ENCODE measurements at places on chromosomes 2 and 18.

- DNase-seq = no peak
Observed at GRCh38 chr2:62446491-62446890, 59.5 kb downstream of the TMEM17 start.

DNA sequence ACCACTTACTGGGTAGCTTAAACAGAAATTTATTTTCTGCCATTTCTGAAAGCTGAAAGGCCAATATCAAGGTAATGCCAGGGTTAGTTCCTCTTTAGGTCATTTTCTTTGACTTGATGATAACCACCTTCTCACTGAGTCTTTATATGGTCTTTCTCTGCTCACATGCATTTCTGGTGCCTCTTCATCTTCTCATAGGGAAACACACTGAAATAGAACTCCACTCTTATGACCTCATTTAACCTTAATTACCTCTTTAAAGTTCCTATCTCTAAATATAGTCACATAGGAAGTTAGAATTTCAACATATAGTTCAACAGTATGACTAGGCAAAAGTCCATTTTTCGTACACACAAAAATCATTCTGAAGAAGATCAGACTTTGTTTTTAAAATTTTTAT lies 616.8 kb upstream of the VRK2 start:
- DNase-seq = no peak

GRCh38 chr18:217532-218336 lies 50.1 kb downstream of the THOC1 start:
- DNase-seq = no peak

GRCh38 chr2:224937887-224938286 lies 104.4 kb downstream of the DOCK10 start:
- DNase-seq = no peak

GRCh38 chr18:62413206-62413605 lies 88.1 kb downstream of the TNFRSF11A start:
- DNase-seq = no peak

GRCh38 chr2:195536906-195537305 lies 120.1 kb upstream of the SLC39A10 start:
- DNase-seq = no peak

GRCh38 chr18:46761059-46761769 lies 4.4 kb upstream of the ST8SIA5 start:
- no peak for DNase-seq

GRCh38 chr2:164024396-164024795 lies 288.6 kb upstream of the FIGN start:
- DNase-seq = no peak

DNA sequence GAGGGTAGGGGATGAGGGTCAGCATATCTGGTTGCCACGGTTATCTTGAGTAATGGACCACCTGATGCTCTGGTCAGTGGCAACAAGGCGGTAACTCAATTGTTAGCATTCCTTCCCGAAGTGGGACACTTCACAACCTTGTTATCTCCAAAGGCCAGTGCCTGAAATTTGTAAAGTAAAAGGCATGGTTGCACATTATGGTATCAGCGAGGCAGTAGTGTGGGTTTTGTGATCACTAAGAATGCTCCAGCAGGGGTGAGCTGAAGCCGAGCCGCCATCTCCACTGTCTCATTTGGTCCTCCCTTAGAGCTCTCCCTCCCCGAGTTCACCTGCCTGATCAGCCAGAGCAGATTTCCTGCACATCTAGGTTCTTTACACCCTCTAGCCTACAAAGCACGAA lies 50.5 kb upstream of the LGALSL start:
- DNase-seq = no peak

GRCh38 chr2:217105733-217106649 lies 246.1 kb upstream of the TNP1 start:
- peak; percentile 93 for DNase-seq

- DNase-seq = no peak
Observed at GRCh38 chr18:58389745-58390144, 239.1 kb downstream of the ALPK2 start.

DNA sequence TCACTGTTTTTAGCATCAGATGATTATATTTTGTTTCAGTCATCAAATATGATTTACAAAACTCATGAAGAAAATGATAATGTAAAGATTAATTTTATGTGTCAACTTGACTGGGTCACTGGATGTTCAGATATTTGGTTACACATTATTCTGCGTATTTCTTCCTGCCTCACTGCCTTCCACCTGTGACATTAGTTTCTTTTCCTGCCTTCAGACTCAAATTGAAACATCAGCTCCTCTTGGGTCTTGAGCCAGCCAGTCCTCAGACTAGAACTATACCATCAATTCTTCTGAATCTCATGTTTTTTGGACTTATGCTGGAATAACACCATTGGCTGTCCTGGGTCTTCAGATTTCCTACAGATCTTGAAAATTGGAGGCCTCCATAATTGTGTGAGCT lies 96.7 kb downstream of the ZNF385B start:
- no peak for DNase-seq

GRCh38 chr2:54074606-54075341 lies 40.6 kb upstream of the ACYP2 start:
- no peak for DNase-seq

DNA sequence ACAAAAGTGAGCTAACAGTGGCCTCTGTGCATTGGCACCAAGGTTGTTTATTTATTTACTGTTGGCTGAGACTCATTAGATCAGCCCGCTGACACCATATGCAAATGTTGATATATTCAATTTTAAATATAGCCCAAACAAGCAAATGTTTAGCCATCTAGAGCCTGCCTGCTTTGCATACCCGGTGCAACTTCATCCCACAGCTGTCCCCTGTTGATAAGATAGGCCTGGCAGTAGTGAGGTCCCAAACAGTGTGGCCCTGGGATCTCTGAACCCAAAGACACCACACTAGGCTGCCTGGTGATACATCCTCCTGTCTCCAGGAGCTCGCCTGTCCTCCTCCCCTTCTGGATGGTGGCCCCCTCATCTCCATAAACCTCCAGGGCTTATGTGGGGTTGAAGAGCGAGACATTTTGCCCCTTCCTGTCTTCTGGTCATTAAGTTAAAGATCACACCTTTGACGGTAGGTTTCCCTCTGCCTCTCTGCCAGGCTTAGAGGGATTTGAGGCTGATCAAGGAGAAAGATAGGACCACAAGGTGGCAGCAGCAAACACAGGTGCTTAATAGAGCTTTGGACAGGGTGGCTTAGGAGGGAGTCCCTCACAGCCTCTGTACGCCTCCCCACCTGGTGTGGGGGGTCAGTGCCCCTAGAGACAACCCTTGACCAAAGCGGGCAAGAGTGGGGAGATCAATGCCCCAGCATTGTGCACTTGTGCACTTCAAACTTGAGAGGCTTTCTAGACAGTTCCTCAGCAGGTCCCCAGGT lies 23.7 kb upstream of the MYO5B start:
- DNase-seq = no peak

DNA sequence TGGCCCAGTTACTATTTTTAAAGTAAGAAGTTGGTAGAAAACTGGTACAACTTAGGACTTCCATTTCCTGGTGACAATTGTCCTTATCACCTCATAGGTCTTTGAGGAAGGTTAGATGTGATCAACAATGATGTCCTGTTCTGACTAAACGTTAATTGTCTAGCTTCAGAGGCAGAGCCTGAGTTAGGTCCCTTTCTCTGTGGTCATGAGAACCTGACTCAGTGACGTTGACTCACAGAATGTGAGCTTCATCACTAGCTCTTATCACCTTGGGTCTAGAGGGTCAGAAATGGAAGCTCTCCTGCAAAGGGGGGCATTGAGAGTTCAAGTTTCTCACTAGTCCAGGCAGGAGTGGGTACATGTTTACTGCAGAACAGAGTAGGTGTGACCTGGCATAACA lies 60.6 kb upstream of the ATP8B1 start:
- DNase-seq = no peak

GRCh38 chr2:231732604-231733003 lies 24.3 kb downstream of the PTMA start:
- no peak for DNase-seq

DNA sequence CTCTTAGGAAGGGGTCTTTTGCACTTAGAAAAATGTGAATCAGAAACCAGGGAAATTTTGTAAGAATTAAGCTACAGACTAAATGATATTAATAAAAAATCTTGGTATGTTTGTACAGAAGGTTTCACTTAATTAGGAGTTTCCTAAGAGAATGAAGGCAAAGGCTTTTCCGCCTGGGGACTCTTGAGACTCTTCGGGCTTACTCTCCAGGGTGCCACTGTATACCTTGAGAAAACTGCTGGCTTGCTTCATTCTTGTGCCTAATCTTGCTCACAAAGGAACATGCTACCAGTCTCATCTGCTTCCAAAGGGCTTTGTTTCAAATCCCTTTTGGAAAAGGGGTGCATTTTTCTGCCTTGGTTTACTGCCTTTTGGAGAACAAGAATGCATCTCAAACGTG lies 49.5 kb downstream of the ACTR2 start:
- DNase-seq = no peak

- no peak for DNase-seq
Observed at GRCh38 chr18:22687892-22688680, 245.0 kb upstream of the RBBP8 start.

DNA sequence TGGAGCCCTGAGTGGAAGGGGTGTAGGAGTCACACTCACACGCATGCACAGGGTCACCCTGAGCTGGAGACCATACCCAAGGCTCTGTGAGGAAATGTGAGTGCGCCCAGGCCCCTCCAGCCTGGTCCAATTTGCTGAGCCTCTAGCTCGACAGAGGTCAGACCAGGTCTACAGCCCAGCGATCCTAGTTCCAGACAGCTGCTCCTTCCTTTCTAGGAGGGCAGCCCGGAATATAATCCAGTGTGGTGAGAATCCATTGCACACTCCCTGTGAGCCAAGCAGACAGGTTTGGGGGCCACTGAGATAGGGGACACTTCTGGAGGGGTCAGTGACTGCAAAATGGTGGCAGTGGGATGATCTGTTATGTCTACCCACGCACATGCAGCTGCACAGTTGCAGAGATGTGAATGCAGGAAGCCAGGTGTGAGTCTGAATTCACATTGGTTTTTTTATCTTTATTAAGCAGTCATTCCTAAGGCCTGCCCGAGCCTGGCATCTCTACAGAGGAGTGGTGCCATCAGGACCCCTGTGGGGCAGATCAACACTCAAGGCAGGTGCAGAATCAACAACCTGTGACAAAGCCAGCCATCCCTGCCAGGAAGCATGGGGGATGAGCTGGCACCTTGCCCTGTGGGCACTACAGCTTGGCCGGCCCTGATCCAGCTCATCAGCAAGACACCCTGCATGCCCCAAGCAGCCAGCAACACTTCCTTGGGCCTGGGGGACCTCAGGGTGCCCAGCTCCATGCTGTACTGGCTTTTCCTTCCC lies at the start of gene GPR148:
GPR148 (plus strand) TSS at position 522 of the 768 bp plus-strand sequence; CDS start at position 604, 82 bp downstream.
- no peak for DNase-seq

- DNase-seq = no peak
Observed at GRCh38 chr18:74414953-74415515, 42.1 kb downstream of the DIPK1C start.

DNA sequence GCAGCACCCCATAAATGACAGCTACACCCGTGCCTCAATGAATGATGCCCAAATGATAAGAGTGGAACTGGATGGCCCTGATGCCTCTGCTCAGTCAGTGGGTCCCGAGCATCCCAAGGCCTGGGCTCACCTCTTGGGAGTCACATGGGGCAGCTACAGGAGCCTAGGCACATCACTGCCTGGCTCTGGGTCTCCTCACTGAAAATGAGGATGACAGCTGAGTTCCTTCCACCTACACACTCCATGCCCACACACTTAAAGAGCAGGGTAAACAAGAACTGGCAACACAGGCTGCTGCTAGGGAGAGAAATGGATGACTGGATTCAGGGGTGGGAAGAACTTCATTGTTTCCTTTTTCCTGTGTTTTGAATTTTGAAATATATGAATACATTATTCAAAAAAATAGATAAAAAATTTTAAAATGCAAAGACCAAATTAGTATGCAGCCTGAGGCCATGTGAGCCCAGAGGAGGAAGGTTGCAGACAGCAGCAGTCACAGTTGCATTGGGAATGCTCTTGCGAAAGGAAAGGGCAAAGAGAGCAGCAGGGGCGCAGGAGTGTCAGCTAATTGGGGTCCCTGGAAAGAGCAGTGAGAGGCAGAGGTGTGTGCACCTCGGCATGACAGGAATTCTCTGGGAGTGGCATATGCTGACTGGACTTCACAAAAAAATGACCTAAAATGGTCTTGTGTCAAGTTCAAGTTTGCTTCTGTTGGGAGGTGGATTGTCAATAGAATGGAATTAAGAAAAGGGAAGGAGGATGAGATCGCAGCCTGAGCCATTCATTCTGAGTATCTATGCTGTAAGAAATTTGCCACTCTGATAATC lies 327.1 kb downstream of the CELF4 start:
- no peak for DNase-seq

- peak; percentile 85 for DNase-seq
Observed at GRCh38 chr18:49691177-49691608, 122.1 kb downstream of the ACAA2 start.

GRCh38 chr18:5298156-5298852 lies 2.8 kb upstream of the ZBTB14 start:
- no peak for DNase-seq

DNA sequence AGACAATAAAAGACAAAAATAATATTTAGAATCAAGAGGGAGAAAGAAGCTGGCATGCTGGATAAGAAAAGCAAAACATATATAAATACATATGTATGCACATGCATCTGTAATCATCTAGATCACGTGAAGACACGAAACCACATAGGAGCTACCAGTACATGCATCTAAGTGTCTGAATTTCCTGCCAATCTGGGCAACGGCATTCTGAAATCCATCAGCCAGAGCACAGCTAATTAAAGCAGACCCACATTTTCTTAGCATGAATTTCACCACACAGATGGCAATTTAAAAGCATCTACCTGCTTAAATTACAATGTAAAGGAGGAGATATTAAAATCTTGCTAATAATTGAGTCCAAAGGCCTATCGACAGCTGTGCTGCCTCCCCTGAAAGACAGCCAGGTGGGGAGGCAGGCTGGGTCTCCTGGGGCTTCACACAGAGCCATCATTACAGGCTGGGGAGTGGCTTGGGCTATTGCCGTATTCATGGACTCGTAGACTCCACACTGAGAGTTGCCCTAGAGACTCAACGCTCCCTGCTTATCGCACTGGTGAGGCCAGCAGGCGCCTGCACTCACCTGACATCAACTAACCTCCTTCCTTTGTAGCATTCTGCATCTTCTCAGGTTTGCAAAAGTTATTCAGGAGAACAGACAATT lies 272.5 kb upstream of the PXDN start:
- no peak for DNase-seq

DNA sequence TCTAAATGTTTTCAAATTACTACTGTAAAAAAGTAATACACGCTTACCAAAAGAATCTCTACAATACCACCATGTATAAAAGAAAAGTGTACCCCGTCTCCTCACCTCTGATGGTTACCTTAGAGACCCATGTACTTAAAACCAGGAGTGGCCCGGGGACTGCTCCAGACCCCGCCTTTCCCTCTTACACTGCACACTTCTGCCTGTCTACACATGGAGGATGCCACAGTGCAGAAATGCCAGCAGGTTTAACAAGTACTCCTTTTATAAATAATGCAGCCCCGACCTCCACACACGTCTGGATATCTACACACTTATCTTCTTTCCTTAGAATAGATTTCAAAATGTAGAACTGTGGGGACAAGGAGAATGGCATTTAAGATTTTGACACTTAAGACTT lies 5.3 kb downstream of the HDAC4 start:
- DNase-seq = no peak

- no peak for DNase-seq
Observed at GRCh38 chr18:1604751-1605150, 700.1 kb downstream of the ADCYAP1 start.
